ENCODE measurements at places on chromosomes 6 and 20.
A peak's percentile ranks its signal among the peaks of the same experiment; 100 is the strongest.

DNA sequence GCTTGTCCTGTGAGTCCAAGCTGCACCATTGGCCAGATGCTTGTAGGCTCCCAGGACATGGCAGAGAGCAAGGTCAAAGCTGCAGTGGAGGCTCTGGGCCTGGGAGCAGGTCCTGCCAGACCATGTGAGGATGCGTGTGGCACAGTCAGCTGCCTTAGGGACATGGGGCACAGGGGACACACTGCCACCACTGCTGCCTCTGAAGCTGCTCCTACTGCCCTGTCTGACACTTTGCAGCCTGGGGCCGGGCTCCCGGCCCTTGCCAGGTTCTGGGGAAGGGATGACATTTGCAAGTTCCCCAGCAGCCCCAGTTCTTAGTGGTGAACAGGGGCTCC lies 13.2 kb upstream of the FUT9 start:
- no peak for DNase-seq

DNA sequence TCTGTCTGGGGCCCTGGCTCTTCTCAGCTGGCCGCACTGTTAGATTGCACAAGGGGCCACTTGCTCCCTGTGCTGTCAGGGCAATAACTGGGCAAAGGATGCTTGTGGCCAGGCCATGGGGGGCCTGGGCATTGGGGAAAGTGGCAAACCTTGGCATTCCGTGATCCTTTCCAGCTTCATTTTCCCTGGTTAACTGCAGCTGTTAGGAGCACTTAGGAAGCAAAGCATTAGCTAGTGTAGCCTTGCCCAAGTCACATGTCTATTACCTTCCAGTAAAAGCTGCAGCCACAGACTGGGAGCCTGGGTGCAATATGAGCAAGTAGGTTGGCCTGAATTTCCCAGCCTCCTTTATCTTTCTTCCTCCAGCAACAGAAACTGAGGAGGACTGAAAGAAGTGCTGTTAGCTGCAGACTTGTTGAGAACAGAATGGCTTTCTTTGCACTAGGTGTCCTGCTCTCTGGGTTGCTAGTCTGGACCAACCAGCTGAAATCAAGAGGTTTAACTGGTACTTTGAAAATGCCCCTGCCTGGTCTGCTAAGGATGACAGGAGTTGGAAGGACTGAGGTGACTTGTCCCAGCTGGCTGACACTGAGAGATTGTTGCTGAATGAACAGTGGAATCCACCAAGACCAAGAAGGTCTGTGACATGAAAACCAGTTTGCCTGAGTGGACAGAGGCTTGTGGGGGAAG lies 312.3 kb upstream of the SUPT3H start:
- no peak for DNase-seq

DNA sequence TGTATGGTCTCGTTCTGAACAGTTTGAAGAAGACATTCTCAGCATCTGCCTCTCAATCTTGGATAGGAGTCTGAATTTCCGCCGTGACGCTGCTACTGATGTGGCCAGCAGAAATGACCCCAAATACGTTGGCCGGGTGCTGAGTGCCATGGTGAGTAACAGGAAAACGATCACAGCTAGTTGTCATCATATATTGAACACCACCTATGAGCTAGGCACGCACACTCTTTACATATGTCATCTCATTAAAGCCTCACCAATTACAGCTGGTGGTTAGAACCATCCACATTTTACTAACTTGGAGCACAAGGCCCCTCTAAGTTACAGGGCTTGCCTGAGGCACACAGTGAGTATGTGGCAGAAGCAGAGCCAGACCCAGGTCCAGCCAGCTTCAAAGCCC lies 17.1 kb downstream of the TGM3 start:
- DNase-seq = no peak

- peak; percentile 52 for DNase-seq
These were observed 117.9 kb upstream of the THBS2 start for GRCh38 chr6:169371344-169372127.

GRCh38 chr6:143295932-143296331 lies 154.6 kb downstream of the ADAT2 start:
- DNase-seq = no peak

DNA sequence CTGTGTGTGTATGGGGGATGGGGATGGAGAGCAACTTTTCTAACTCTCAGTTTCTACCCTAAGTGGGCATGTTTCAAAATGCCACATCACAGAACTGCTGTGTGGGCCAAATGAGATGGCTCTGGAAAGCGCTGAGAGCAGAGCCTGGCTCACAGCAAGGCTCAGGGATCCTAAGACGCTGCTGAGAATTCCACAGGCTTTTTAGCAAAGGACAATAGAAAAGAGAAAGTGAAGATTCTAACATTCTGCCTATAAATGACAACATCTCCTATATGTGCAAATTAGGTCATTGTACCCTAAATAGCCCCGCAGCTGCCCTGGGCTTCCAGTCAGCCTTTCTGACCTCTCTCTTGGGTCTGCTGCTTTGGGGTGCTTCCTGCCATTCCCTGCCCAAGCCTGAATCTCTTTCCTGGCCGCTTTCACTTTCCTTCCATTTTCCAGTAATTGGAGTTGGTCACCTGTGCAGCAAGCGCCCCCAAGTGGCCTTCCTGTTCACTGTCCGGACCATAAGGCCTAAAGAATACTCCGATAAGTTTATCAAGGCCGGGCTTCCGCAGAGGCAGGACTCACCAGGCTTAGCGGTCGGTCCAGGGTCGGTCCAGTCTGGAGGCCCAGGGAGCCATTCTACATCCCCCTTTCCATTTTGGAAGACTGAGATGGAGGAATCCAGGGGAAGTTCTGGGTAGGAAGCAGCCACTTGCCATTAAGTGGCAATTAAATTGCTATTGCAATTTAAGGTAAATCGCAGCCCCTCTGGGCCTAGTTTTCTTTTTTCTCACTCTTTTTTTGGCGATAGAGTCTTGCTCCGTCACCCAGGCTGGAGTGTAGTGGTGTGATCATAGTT lies 6.7 kb upstream of the DDR1 start:
- peak; percentile 95 for DNase-seq

DNA sequence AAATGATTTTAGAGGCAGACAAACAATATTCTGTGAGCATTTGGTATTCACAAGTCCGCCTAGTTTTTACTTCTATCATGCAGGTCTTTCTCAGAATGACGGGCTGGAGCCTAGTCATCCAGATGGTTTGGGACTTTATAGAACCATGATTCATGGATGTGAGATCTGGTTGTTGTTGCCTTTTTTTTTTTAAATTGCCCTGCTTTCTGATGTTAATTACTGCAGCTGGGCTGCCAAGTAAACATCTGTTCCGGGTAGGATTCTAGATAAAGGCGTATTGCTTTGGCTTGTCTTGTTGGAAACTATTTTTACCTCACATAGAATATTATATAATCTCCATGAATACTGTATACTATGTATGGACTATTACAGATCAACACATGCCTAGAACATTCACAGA lies 58.1 kb downstream of the RNF217 start:
- no peak for DNase-seq

- peak; percentile 68 for DNase-seq
These were observed 525 bp downstream of the NCOA7 start for GRCh38 chr6:125791151-125791819.

- DNase-seq = no peak
These were observed 60.1 kb downstream of the ZNF831 start for GRCh38 chr20:59223750-59224149.

DNA sequence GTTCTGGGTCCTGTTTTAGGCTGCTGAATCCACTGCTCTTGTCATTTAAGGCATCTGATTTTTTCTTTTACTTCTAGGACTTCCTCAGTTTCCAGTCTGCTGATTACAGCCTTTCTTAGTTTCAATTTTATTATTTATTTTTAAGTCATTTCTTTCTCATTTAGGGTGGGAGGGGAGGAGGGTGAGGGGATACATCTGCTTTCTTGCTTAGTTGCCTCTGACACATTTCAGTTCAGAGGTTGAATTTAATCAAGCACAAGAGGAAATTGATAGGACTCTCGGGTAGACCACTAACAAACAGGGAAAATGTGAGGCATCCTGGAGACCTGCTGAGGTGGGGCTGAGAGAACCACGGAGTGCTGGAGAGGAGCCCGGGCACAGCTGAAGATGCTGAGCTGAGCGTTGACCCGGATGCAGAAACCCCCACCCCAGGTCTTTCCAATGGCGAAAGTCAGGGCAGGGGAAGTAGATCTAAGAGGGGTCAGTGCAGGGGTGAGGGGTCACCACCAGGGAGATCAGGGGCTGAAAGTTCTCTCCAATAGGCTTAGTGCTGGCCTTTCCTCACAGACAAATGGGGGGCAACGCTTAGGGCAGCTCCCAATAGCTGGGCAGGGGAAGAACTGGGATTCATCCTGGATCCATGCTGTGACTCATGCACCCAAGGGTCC lies 7.6 kb upstream of the TREML2 start:
- no peak for DNase-seq

DNA sequence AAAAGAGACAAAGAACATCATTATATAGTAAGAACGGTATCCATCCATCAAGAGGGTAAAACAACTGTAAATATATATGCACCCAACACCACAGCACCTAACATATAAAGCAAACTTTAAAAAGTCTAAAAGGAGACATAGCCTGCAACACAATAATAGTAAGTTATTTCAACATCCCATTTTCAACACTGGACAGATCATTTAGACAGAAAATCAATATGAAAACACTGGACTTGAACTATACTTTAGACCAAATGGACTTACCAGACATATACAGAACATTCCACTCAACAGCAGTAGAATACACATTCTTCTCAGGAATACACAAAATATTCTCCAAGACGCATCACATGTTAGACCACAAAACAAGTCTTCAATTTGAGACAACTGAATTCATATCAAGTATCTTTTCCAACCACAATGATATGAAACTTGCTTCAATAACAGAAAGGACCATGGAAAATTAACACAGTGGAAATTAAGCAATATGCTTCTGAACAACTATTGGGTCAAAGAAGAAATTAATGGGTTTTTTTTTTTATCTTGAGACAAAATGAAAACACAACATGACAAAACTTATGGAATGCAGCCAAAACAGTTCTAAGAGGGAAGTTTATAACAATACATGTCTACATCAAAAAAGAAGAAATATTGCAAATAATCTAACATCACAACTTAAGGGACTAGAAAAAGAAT lies 23.9 kb upstream of the ASF1A start:
- no peak for DNase-seq

DNA sequence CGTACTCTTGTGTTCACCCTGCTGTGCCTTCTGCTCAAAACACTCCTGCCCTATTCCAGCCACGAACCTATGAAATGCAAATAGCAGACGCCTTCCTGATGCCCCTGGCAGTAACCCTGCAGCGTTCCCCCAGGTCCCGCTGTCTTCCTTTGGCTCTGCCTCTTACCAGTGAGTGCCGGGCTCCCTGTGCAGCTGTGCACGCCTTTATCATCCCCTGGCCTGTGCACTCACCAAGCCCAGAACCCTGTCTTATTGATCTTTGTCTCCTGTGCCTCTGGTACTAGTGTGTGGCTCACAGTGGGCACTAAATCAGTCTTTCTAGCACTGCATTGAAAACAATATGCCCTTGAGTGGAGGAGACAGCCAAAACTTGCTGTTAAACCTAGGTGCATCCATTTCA lies 19.7 kb downstream of the ZDHHC14 start:
- DNase-seq = no peak

DNA sequence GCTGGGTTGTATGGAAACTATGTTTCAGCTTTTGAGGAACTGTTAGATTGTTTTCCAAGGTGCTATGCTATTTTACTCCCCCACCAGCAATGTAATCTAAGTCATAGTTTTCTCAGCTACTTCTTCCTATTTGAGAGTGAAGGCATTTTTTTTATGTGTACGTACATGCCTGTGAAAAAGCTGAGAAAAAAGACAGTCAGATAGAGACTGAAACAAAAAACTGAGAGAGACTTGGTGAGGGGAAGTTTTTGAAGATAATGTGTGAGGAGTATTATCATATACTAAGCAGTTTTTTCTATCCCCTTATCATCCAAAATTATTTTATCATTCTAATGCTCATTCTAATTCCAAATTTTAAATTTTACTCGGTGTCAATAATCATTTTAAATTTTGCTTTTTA lies 780.0 kb downstream of the BCKDHB start:
- no peak for DNase-seq

DNA sequence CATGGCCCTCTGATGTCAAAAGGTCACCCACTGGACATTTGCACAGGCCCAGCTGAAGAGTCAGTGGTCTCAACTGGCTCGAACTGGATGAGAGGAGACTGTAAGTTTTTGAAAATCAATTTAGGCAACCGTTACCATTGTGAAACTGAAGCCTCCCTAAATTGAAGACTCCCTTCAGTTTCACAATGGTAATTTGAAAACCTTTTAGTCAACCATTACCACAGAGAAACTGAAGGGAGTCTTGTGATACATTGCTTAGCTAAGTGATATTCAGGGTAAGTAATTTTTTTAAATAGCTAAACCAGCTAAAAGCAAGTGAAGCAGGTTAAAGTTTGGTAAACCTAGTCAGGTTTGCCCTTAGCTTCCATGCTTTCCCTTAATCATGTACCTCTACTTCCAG lies 197.3 kb upstream of the NT5E start:
- no peak for DNase-seq

- DNase-seq = no peak
These were observed 578.5 kb upstream of the PTCHD4 start for GRCh38 chr6:48689498-48689897.

DNA sequence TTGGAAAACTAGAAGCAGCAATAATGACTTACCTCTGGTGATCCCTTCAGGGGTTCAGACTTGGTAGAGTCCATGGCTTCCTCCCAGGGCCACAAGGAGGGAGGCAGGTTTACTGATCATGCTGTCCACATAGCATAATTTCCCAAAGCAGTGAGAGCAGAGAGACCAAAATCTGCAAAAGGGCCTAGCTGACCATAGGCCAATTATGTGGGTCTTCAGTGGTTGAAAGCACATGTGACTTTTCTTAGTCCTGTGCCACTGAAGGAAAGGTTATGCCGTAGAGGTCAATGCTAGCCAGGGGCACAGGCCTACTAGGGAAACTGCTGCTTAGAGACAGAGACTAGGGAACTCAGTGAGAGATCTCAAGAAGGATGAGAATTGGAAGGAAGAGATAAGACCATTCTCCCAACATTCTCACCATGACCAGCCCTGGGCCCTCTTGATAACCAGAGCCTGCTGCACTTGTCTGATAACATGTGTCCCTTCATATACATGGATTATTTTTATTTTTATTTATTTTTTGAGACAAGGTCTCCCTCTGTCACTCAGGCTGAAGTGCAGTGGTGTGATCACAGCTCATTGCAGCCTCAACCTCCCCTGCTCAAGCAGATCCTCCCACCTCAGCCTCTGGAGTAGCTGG lies 2.0 kb upstream of the GTPBP2 start:
- DNase-seq = no peak

DNA sequence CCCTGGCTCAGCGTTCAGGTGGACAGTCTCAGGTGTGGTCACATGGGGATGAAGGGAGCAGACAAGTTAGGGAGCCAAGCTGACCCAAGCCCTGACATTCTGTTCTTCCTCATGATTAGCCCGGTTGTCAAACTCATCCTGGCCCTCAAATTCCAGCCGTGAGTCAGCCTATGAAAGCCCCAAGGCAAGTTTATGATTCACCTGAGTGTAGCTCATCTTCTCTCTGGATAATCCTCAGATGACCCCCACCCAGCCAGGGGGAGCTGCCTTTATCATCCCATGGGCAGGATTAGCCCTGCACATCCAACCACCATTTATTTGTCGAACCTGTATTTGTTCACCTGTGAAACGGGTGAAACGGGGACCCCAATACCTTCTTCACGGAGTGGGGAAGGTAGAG lies 161.9 kb downstream of the DHX35 start:
- no peak for DNase-seq
